ENCODE measurements at places on chromosomes 1 and 21. TPM values are rescaled to one million over a fixed set of nuclear protein-coding genes. Genes with fewer than 3 reads are reported as not detected.

The PPP1R8 gene
- 81.7 TPM for total RNA-seq

The GPR157 gene
- not detected for total RNA-seq

The TTC34 gene
- 0.38 TPM for total RNA-seq

The C2CD2 gene
- total RNA-seq: 14.1 TPM

The CELA2A gene
- total RNA-seq: not detected

The KRTAP10-2 gene
- total RNA-seq: not detected

The CRYZ gene
- 39.0 TPM for total RNA-seq

The THEM5 gene
- total RNA-seq: 0.25 TPM

The KRTAP19-1 gene
- not detected for total RNA-seq

The TNFRSF8 gene
- total RNA-seq: 0.43 TPM
